ENCODE measurements at places on chromosomes 11 and 22. TPM values are rescaled to one million over a fixed set of nuclear protein-coding genes. Genes with fewer than 3 reads are reported as not detected.

POU2AF3 gene
- not detected for total RNA-seq

RAG1 gene
- 0.17 TPM for total RNA-seq

SCGB1C1 gene
- total RNA-seq: not detected

GLYAT gene
- total RNA-seq: not detected

OR52N4 gene
- not detected for total RNA-seq

GRCh38 chr11:97502201-97502600 is 1112.4 kb downstream of the JRKL start:
- peak; percentile 86 for DNase-seq

DNA sequence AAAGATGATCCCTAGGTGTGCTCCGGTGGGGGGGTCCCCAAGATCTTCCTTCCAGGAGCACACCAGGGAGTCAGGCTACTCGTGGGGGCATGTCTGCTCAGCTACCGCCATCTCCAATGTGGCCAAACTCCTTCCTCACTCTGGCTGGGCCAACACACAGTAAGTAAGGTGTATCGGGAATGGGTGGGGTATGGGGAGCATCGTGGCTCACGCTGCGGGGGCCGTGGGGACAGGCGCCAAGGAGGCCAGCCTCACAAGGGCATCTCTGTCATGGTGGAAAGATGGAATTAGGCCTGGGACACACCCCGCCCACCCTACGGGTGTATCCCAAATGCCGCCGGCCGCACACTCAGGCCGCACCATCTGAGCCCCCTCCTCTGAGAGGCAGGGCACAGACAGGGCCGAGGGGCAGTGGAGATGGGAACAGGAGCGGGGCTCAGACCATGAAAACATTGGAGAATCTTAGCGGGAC is 8.3 kb downstream of the IGF2 start:
- no peak for DNase-seq

GRCh38 chr11:129289350-129290040 is 86.2 kb upstream of the BARX2 start:
- DNase-seq: no peak

DNA sequence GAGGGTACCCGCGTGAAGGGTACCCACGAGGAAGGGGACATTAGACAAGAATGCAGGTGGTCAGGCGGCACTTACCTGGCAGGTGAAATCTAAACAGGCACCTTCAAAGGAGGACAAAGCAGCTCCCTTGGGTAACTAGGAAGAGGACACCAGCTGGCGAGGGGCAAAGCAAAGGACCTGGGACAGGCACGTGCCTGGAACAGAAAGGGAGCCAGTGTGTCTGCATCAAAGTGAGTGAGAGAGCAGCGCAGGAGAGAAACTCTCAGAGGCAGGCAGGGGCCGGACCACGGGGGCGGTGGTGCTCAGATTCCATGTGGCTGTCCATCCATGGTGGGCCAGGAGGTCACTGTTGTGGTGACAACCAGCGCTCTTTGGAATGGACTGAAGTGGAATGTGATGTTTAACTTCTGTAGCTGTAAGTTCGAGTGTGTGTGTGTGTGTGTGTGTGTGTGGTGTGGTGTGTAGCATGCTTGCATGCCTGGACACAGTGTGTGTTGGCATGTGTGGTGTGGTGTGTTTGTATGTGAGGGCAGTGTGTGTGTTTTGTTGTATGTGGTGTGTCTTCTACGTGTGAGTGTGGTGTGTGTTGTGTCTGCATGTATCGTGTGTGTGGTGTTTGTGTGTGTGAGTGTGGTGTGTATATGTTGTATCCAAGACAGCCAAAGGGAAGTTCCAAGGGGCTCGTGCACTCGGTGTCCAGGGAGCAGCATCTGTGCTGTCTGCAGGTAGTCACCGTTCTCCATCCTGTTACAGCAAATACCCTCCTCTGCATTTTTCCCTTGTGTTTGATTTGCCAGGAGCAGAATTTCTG is 86.4 kb downstream of the CDKN1C start:
- DNase-seq: no peak

DNA sequence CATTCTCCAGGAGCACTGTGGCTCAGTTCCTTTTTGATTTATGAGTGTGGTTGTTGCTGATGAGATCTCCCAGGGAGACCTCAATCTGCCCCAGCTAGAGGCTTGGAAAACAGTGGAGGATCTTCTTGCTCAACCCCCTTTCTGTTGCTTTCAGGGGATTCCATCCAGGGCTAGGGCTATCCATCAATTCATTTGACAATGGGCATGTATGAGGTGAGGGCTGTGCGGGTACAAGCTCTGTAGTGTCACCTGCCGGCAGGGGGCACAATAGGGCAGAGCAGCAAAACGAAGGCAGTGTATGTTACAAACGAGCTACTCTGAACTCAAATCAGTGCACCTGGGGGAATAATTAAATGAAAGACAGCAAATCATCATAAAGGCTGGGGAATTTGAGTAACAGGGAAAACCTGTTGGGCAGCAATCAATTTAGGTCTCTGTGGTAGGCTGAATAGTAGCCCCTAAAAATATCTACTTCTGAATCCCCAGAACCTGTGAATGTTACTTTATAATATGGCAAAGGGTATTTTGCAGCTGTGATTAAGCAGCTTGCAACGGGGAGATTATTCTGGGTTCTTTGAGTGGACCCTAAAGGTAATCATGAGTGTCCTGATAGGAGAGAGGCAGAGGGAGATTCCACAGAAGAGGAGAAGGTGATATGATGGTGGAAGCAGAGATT is 170.3 kb upstream of the ZBED5 start:
- peak; percentile 42 for DNase-seq

DNA sequence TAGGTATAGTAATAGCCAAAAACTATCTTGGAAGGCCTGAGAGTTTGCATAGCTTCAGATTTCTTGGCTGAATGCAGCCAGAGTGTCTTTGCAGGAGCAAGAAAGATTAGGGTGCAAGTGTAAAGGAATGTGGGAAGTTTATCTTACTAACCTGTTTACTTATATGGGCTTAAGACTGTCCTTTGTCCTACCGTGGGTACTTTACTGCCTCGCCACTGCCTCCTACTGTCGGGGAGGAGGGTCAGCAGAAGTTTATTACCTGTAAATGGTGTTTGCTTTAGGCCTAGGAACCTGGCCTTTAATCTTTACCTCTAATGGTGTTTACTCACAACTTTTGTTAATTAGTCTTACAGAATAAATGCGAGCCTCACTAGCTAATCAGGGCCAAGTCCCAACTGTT is 633.8 kb downstream of the DLG2 start:
- no peak for DNase-seq

- peak; percentile 89 for DNase-seq
Observed at GRCh38 chr11:117946842-117947526, 17.8 kb upstream of the TMPRSS13 start.

DNA sequence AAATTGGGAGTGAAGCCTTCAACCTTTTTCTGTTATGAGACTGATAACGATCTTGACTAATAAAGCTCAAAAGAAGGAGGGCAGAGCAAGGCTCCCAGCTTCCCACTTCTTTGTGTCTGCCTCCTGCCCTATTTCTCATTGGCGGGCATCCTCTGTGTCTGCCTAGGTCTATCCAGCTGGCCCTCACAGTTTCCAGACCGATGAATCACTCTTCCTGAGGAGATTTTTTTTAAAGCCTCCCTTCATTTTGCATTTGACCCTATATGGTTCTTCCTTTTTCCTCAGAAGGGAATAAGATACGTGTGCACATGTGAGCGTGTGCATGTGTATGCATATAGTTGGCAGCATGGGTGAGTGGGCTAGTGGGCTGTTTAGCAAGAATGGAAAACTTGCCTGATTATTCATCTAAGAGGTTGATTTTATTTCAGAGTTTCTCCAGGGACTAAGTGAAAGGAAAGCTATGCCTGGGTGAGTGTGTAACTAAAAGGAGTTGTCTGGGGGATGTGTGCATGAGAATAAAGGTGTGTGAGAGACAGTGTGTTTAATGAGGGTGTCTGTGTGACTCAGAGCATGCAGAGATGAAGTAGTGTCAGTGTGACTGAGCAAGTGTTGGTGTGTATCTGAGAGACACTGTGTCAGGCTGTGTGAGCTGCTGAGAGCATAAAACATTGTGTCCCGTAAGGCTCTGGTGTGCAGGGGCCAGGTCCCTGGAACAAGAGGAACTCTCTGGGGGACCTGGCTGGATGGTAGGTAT is 12.2 kb downstream of the PHLDB1 start:
- DNase-seq: peak; percentile 98

GRCh38 chr11:44747836-44748235 is 21.1 kb downstream of the TSPAN18 start:
- DNase-seq: no peak

- no peak for DNase-seq
Observed at GRCh38 chr11:61507962-61508861, at the start of gene LRRC10B. TSS of gene LRRC10B (plus strand) at chr11:61508749. CDS start at chr11:61508999, 250 bp downstream.

GRCh38 chr11:12377824-12378593 is 638 bp downstream of the PARVA start:
- peak; percentile 84 for DNase-seq

DNA sequence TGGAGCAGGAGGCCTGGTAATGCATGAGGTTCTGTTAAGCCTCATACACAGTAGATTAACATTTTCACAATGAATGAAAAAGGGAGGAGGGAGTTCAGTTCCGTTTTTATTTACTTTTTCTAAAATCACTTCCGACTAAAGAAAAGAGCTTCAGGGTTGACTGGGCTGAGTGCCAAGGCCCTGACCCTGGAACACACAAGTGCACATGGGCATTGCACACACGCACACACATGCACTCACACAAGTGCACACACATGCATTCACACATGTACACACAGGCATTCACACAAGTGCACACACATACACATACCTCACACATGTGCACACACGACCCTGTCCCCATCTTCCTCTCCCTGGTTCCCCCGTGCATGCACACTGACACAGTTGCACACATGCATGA is 303.3 kb downstream of the BRD1 start:
- DNase-seq: no peak

- DNase-seq: no peak
Observed at GRCh38 chr22:46040471-46041465, 63.8 kb upstream of the WNT7B start.

DNA sequence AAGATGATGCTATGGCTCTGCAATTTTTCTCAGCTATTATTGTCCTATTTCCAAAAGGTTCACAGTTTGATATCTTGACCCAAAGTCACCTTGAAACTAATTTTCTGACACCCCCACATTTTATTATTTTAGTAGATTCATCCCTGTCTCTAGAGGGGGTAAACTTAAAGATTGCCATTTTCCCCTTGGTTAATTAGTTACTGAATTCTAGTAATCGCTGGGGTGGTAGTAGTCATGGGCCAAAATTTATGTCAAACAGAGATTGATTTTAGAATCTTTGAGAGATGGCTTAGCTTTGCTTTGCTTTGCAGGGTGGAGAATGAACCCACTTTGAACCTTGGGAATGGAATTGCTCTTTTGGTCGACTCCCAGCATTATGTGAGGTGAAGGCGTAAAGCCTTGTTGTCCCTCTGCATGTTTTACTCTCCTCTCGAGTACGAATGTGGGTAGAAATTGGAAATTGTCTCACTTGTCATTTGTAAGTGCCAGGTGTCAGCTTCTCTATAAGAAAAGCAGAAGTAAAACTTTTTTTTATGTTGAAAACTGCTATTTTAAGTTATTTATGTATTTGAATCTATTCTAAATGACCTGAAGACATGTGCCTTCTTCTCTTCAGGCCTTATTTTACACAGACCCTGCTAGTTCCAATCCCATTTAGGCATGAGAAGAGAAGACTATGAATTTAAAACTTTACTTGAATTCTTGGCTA is 42.4 kb upstream of the RCE1 start:
- DNase-seq: no peak

GRCh38 chr22:19196841-19197612 is 18.5 kb upstream of the SLC25A1 start:
- DNase-seq: no peak

DNA sequence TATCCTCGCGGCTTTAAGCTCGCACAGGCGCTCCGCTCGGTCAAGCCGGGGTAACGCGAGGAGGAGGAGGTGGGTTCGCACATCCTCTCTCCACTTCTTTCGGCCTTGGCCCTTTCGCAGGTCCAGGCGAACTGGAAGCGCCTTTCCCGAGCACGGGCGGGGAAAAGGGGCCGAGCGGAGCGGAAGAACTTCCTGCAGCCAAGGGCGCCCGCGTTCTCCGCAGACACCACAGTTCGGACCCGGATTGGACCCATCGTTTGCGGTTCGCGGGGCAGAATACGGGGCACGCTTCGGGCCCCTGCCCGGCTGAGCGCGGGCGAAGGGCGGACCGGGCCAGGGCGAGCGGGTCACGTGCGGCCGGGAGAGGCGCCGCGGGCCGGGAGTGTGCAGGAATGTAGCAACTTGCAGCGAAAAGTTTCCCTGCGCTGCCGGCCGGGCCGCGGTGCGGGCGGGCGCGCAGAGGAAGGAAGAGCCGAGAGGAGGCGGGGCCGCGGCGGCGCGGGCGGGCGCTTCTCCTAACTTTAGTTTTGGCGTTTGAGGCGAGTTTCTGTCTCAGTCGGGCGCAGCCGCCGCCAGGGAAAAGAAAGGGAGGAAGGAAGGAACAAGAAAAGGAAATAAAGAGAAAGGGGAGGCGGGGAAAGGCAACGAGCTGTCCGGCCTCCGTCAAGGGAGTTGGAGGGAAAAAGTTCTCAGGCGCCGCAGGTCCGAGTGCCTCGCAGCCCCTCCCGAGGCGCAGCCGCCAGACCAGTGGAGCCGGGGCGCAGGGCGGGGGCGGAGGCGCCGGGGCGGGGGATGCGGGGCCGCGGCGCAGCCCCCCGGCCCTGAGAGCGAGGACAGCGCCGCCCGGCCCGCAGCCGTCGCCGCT is at the start of gene YAP1:
YAP1 (plus strand) TSS at position 552 of the 865 bp plus-strand sequence. CDS start 402 bp downstream, outside the sequence.
- peak; percentile 90 for DNase-seq

- peak; percentile 23 for DNase-seq
Observed at GRCh38 chr11:15865212-15865987, 490.9 kb downstream of the SOX6 start.
